HFF-Myc (cell line): ENCODE measurements at places on chromosomes 2 and 18.
A peak's percentile ranks its signal among the peaks of the same experiment; 100 is the strongest.

DNA sequence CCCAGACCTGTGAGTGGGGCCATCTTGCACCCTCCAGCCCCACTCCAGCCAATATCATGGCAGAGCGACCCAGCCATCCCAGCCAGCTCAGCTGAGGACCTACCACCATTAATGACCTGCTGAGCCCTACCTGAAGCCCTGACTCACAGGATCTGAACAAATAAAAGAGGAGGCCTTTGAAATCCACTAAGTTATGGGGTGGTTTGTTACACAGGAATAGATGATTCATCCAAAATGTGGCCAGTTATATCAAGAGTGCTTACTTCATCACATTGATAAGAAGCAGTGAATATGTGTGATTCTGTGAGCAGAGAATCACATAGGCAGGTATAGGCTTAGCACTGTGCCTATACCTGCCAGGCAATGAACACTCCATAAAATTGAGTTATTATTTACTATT lies 34.7 kb upstream of the FAM124B start:
- no peak for DNase-seq

- DNase-seq = peak; percentile 46
These were observed 166.5 kb downstream of the RPIA start for GRCh38 chr2:88857951-88858411.

DNA sequence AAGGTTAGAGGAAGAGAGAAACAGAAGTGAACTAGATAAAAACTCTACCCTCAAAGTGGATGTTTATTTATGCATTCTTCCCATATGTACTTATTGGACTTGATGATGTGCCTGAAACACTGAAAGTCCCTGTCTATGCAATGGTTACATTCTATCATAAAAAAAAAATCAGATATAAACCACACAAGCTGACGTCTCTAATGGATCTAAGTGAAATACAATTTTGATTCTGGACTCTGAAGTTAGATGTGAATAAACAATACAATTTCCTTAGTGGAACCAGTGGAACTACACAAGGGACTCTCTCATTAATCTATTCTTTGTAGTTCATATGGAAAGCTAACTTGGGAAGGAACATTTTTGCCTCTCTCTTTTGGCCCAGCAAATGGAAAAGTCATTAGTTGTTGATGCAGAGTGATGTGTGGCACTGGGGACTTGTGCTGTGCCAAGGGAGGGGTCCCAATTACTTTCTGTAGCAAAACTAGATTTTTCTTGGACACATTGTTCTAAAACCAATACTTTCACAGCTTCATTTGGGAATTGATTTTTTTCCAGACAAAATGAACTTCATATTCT lies 376.8 kb downstream of the TRIB2 start:
- no peak for DNase-seq

DNA sequence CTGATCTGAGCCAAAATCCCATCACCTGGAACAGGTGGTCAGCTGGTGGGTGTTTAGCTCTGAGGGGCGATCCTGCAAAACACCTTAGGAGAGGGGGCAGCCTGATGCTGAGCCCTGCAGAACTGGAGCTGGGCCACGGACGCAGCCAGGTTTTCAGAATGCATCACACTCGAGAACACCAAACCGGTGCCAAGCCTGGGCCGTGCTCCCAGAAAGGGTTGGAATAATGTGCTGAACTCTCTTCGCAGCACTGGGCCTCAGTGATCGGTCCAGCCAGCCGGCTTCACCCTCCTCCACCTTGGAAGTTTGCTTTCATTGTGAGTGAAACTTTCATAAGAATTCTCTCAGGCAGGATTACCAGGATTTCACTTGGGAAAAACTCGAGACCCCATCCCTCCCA lies 56.5 kb upstream of the TTC39C start:
- no peak for DNase-seq

- no peak for DNase-seq
These were observed 242.0 kb downstream of the HDAC4 start for GRCh38 chr2:239158641-239159475.

- no peak for DNase-seq
These were observed 28.3 kb downstream of the MYO7B start for GRCh38 chr2:127563458-127564428.

- DNase-seq = no peak
These were observed 79.5 kb downstream of the INPP4A start for GRCh38 chr2:98524168-98524567.

DNA sequence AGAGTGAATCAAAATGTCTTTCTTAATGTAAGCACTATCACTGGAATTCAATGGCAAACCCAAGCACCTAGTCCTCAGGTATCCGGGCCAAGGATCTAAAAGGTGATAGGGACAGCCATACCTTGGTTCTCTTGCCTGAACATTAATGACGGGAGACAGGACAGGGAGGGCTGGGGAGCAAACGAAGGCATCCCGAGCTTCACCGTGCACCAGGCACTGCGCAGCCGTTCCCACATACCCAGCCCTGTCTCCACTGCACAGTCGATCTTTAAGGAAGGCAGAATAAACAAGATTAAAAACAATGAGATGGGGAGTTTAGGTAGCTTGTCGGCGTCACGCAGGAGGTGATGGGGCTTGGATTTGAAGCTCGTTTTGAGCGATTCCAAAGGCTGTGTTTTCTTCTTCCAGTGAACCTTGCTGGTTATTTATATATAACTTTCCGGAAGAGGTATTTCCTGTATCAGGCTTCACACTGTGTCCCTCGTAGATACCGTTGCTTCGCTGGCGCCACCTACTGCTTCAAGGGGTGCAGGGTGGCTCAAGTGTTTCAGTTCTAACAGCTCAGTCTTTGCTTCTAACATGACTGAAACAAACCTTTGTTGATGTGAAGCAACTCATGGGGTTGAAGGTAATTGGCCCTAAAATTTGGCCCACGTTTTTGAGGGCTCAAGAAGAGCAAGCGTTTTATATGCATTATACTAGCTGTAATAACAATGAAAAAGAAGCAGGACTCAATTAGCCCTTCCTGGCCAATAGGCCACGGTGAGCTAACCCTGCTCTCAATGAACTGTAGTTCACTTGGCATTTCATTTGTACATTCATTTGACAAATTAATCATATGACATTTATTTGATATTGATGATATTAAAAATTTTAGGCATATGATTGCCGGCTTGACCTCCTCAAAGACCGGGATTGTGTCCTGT lies 77.4 kb downstream of the DCDC2C start:
- DNase-seq = no peak

- no peak for DNase-seq
These were observed 70.4 kb upstream of the TWIST2 start for GRCh38 chr2:238777369-238778067.

- DNase-seq = no peak
These were observed 90.1 kb upstream of the SMAD2 start for GRCh38 chr18:48020337-48021250.

DNA sequence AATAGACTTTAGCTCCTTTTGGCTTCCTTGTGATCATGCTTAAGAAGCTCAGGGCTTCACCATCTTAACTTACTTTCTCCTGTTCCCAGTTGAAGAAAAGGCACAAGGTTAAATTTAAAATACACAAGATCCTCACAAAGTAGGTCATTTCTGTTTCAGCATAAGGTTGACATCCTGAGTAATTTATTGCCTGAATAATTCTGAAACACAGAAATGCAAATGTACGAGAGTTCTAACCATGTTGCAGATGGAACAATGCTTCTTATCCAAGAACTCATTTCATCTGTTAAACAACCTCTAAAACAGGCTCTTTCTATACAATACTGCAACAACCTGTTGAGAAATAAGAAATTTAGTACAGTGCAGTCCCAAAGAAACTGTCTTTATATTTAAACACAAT lies 395.2 kb downstream of the BCL11A start:
- no peak for DNase-seq

DNA sequence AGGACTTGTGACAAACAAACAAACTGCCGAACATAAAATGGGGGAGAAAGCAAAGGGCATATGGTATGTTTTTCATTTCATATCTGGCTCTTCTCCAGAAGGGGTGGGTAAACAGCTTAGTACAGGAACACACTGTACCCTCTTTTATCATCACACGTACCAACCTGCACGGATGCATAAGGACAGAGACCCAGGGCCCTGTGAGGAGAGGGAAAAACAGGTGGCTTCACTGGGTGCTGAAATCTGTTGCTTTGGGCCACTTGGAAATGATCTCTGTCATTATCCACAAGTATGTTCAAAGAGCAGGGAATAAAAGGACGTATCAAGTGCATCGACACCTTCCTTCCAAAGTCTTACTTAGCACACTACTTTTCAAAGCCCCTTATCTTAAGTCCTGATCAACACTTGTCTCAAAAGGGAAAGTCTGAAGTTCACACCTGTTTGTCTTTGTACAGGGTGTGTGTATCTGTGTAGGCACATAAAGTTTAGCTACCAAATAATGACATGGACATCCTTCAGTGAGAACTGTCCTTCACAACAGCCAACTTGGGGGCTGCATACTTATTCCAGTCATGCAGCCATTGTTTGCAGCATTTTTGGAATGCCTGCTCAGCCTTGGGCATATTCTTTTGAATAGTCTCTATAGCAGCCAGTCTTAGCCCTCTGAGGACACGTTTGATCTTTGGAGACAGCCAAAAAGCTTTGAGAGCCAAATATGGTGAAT lies 60.6 kb downstream of the IRS1 start:
- DNase-seq = no peak

DNA sequence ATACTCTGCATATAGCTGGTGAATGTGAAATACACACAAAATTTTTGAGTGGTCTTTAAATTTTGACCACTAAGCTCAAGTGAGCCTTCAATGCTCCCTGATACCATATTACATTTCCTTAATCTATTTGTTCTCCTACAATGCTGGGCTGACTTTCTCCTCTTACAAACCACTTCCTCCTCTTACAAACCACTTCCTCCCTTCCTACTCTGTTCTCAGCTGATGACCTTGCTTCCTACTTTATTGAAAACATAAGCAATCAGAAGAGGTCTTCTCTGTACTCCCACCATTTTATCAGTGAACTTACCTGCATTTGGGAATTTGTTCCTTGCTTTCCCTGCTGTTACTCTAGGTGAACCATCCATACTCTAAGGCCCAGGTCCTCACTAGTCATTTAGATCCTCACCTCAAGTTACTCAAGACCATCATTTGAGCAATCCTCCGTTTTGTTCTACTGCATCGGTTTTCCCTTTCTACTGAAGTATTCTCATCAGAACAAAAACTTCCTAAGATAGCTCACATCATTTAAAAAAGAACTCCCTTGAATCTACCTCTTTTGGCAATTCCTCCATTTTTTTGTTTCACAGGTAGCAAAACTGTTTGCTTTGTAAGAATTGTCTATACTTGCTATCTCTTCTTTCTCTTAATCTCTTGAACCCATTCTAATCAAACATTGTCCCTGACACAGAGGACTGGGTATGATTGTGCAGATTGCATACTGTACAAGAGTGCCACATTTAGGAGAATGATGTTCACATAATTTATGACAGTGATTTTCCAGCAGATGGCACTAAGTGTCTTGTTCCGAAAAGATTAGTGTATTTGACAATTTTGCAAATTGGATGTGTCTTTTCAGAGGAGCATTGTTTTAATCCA lies 96.5 kb downstream of the EPB41L5 start:
- DNase-seq = peak; percentile 14

DNA sequence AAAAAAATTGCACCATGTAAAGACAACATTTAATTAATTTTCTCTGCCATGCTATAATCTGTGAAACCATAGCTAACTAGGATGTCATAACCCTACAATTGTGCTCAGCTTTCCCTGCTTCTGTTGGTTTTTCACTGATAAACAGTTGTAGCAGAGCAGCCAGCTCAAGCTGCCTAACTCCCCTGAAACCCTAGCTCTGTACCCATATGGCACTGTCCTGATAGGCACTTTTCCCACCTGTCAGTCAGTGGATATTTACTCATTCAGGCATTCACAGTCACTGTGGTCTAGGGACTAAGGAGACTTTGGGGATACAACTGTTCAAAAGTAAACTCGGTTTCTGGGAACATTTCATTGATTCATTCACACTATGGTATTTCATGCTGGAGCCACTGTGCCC lies 407.0 kb downstream of the DSEL start:
- no peak for DNase-seq

DNA sequence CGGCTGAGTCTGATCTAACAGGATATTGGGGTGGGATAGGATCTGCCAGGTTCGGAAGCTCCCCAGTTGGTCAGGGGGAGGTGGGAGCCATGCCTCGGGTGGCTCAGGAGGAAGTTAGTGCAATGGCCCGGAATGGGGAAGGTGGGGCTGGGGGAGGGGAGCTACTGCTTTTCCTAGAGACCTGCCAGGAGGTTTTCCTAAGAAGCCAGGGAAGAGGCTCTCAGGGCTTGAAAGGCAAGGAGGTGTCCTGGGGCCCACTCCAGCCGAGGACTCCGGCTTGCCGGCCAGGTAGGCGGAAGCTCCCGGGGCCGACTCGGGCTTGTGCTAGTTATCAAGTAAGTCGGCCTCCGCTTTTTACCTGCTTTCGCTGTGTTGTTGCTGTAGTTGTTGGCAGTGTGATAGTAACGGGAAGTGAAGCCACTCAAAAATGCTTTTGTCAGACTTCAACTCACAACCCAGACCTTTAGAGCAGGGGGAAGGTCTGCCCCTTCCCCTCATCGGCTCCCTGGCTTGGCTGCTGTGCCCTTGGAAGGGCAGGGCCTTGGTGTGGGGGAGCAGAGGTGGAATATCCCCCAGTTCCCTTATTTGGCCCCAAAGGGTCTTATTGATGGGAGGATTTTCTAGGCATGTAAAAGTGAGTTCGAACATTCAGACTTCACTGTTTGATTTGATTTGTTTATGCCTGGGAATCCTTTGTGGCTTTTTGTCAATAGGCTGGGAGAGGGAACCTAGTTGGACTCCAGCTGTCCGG lies 5.4 kb downstream of the GDF7 start:
- DNase-seq = no peak

DNA sequence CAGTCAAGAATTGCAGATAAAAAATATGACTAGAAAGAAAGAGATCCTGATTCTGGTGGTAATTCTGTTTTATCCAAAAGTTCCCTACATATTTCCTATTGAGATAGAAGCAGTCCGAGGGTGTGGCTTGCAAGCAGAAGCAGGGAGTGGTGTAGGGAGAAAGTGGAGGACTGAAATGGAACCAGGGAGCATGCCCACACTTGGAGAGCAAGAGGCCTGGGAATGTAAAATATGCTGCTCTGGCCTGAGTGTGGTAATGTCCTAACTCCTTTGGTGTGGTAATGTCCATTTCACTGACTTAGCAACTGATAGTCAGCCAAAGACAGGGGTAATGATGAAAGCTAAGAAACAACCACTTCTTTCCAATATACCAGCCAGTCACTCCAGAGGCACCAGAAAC lies 30.1 kb upstream of the FMNL2 start:
- no peak for DNase-seq

- DNase-seq = no peak
These were observed 805.6 kb upstream of the ZEB2 start for GRCh38 chr2:145325485-145325884.

- DNase-seq = no peak
These were observed 436.2 kb upstream of the SMIM21 start for GRCh38 chr18:75863696-75864095.

DNA sequence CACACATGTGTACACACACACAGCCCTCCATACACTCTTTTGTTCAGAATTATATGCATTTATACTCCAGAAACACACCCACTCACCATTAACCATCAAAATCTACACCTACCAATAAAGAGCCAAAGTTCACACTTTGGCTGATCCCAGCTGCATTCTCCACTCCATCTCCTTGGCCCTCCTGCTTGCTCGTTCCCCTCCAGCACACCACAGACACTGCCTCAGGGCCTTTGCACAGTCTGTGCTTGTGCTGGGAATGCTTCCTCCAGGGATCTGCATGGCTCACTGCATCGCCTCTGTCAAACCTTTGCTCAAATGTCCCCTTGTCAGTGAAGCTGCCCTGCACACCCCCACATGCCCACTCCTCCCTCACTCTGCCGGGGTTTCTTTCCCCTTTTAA lies 46.0 kb downstream of the POMC start:
- DNase-seq = no peak

- DNase-seq = no peak
These were observed 122.8 kb downstream of the ATP9B start for GRCh38 chr18:79191956-79192355.

- no peak for DNase-seq
These were observed 4.6 kb downstream of the B3GNT7 start for GRCh38 chr2:231399853-231400680.
